GM03348 (cell line): ENCODE measurements at places on chromosomes 2 and 18.

DNA sequence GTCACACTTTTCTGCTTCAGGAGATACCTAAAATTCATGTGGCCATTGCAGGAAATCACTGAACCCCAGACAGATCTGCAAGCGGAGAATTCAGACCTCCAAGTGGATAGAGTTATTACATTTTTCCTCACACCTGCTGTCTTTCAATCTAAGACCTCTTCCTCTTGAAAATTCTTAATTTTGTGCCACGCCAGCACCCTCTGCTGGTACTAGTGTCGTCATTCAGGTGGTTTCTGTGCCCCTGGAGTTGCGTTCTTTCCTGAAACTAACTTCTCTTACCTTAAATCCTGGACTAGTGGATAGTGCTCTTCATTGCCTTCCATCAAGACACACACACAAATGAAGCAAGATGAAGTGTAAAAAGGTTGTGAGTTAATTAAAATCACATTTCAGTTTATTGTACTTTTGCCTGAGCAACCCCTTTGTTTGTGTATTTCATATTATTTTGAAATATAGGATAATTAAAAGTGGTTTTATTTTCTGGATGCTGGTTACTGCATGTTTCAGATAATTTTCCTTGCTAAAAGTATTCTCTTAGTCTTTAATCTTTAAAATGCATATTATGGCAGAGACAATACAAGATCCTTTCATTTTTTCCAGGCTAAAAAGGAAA, 1.6 kb upstream of the DNER start:
- DNase-seq: no peak

DNA sequence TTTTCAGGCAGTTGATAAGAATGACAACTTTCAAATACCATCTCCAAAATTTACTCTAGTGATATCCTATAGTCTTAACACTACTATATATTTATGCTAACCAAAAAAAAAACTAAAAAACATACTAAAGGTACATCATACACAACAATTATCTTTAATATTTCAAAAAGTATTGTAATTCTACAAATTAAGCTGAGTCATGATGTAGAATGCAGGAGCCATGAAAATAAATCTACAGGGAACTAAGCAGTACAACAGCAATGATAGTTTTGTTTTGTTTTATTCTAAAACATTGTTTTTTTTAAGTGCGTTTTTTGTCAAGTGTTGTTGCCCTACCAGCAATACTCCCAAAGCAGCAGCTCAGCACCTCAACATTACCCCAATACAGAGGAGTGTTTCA, 314.3 kb downstream of the FSIP2 start:
- no peak for DNase-seq

GRCh38 chr2:240936106-240936505, 30.0 kb downstream of the CROCC2 start:
- no peak for DNase-seq

GRCh38 chr2:109197491-109198418, 68.8 kb downstream of the SH3RF3 start:
- no peak for DNase-seq

- peak; percentile 46 for DNase-seq
Observed at GRCh38 chr2:112301171-112301584, 25.8 kb downstream of the ZC3H6 start.

- DNase-seq: no peak
Observed at GRCh38 chr2:8177566-8177965, 504.3 kb upstream of the ID2 start.

DNA sequence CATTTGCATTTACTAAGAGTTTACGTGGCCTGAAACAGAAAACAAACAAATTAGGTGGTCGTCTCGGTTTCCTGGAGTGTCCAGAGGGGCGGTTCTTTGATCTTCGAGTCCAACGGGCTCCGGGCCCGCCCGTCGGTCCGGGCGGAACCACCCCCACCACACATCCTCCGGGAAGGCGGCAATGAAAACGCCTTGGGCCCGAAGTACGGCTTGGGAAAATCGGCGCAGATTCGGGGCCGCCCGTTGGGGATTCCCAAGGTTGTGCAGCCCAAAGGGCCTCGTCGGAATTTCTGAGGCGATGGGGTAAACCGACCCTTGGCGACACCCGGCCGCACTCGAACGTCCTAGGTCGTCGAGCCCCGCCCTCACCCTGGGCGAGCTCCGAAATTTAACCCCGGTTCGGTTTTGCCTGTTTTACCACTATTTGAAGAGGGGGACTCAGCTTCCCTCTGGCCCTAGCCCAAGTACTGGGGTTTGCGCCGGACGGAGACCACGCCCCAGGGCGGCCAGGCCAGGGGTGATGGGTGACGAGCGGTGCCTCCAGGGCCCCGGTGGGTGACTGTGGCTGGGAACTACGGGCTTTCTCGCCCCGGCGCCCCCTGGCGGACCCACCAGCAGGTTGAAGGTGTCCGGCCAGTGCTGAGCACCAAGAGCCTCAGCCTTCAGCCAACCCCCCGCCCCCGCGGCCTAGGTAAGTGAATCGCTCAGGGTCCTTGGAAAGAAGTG, 1.9 kb upstream of the CFAP53 start:
- DNase-seq: peak; percentile 87

DNA sequence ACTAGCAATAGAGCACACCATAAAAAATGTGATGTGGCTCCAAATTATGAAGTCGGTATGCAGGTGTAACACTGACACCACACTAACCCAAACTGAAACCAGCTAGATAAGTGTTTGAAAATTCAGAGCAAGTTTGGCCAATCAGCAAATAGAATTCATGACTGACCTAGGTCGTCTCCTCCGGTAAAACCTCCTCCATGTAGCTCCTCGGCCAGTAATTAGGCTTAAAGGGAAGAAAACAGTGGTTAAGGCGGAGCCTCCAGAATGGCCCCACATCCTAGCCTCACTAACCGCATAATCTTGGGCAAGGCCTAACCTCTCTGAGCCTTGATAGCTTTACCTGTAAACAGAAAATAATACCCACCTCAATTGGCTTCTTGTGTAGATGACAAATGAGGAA, 30.1 kb downstream of the C1D start:
- DNase-seq: no peak

- no peak for DNase-seq
Observed at GRCh38 chr2:62511636-62512035, 5.6 kb upstream of the TMEM17 start.

DNA sequence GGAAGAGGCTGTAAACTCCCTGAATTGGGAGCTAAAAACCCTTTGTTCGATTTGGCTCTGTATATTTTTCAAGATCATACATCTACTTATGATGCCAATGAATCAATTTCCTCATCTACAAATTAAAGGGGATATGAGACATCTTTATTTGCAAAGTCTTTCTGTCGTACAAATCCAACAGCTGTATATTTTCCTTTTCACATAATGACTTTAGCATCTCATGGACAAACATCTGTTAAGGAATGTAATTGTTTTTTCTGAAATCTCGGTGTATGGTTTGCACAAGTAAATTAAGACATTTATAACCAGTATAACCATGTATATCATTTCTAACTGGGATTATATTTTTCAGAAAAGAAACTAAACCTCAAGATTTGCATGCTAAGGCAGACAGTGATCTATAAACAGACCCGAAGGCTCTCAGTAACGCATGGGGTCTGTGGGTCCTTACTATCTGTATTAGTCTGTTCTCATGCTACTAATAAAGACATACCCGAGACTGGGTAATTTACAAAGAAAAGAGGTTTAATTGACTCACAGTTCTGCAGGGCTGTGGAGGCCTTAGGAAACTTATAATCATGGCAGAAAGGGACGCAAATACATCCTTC, 130.8 kb downstream of the SLC8A1 start:
- no peak for DNase-seq

DNA sequence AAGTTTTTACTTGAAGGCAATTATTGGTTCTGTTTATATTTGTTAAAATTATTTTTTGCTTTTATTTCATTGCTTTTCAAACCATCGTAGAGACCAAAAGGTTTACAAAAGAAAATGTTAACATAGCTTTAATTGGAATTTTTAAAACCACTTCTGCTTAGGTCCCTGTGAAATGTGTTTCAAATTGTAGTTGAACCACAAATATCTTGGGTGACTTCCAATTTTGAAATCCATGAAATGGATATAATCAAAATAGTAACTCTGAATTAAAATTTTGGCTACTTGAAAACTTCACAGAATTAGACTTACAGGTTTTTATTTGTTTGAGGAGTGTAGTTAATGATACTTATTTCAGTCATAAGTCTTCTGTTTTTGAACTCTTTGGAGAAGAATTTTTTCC, 3.1 kb upstream of the SPAG16 start:
- DNase-seq: peak; percentile 40
